ENCODE measurements at places on chromosomes 3 and 15. TPM values are rescaled to one million over a fixed set of nuclear protein-coding genes. Genes with fewer than 3 reads are reported as not detected.

HIGD2B gene
- not detected for total RNA-seq

GABRA5 gene
- 0.43 TPM for total RNA-seq

BTD gene
- 16.0 TPM for total RNA-seq

GPR171 gene
- total RNA-seq: not detected

APPL1 gene
- total RNA-seq: 27.0 TPM

PLEKHO2 gene
- 3.9 TPM for total RNA-seq

EPHA6 gene
- total RNA-seq: 0.46 TPM

ALPK3 gene
- 24.7 TPM for total RNA-seq

PIGZ gene
- 0.36 TPM for total RNA-seq

KY gene
- under 0.01 TPM for total RNA-seq

CLDN16 gene
- 29.7 TPM for total RNA-seq

ECE2 gene
- total RNA-seq: not detected

NUP210 gene
- total RNA-seq: 56.9 TPM

PDZRN3 gene
- 0.22 TPM for total RNA-seq

RHOV gene
- 1.7 TPM for total RNA-seq

PCBP4 gene
- total RNA-seq: 120 TPM

SI gene
- total RNA-seq: not detected

RASGRP1 gene
- total RNA-seq: 3.5 TPM

OR5K3 gene
- not detected for total RNA-seq

SLC4A7 gene
- 74.0 TPM for total RNA-seq

TMC3 gene
- not detected for total RNA-seq

CGNL1 gene
- 2.5 TPM for total RNA-seq

ZPLD1 gene
- 0.07 TPM for total RNA-seq

ATP13A5 gene
- total RNA-seq: not detected
